ENCODE measurements at places on chromosomes 7 and 10.

DNA sequence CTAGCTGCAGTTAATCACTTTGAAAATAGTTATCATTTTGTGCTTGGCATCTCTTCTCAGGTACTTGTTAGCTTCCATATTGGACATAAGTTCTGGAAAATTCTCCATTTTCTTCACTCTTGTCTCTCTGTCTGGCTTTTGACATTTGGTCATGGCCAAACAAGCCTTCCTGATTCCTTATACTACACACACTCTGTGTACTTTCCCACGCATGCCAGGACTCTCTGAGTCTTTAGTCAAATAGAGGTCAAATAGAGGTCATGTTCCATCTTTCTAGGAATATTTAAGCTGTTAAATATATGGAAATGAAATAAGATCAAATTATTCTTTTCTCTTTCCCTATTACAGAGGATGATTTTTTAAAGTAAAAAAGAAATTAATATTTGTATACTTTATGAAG lies 235.5 kb upstream of the PLXDC2 start:
- no peak for ATAC-seq
- no peak overlapping the region for H3K4me3 ChIP-seq
- H3K27me3 ChIP-seq = no peaks in the 10 kb centered on the region
- no peak overlapping the region for H3K27ac ChIP-seq
- H3K36me3 ChIP-seq = no peaks in the 10 kb centered on the region

DNA sequence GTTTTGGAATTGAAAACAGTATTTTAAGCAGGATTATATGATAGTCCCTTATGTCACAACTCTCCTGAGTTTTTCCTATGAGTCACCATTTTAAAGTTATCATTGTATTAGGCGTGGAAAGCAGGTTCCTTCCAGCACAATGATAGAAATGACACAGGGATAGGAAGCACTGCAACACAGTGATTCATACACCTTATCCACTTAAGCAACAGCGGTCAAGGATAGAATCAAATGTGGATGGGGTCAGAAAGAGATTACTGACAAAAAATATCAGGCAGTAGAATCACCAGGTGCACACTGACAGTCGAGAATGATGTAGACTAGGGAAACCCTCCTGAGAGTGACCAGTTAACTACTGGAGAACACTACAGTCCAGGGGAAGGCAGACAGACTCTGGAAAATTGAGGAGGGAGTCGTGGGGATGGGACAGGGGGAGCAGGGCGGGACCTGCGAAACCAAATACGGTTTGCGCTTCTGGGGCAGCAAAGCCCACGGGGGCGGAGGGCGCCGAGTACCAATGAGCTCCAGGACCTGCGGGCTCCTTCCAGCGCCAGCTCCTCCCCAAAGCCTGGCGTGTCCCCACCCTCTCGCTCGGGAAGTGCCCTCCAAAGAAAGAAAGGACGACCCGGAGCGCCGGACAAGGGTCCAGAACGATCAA lies 479 bp downstream of the PNPLA8 start:
- H3K4me1 ChIP-seq = peaks cover 52% of the 10 kb centered on the region
- peak; percentile 82 for ATAC-seq
- H3K4me3 ChIP-seq = peak overlapping the region; percentile 77
- H3K36me3 ChIP-seq = no peaks in the 10 kb centered on the region
- peak overlapping the region; percentile 94 for H3K27ac ChIP-seq

DNA sequence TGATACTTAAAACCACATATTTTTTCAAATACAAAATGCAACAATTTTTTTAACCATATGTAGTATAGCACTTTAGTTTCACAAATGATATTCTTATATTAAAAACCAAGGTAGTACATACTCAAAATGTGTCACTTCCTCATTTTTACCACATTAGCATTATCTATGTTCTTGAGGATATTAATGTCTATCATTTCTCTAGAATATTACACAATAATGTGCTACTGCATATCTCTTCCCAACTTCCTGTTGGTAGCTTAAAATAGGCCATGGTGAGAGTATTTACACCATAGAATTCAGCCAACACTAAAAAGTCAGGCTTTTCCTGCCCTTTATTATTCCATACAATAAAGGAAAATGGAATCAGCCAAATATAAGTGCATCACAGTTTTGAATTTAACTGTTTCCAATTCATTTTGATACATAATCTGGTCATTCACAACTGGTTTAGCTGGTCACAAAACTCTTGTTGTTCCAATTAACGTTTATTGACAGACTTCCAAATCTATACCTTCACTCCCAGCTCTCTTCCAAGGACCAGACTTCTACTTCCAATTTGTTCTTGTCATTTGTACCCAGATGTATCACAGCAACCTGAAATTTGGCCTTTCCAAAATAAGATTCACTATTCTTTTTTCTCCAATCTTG lies 20.0 kb upstream of the LRRC17 start:
- H3K4me1 ChIP-seq = peaks cover 25% of the 10 kb centered on the region

GRCh38 chr7:121913947-121914675 lies 41.1 kb downstream of the PTPRZ1 start:
- H3K4me1 ChIP-seq = no peaks in the 10 kb centered on the region
- no peaks in the 10 kb centered on the region for H3K27me3 ChIP-seq
- no peak for ATAC-seq
- no peak overlapping the region for H3K4me3 ChIP-seq

All from gastroesophageal sphincter (tissue), 4 donors.